Activated CD4-positive, alpha-beta T cell treated with anti-CD3 and anti-CD28 coated beads, Interleukin-2, Interleukin-4, amounts not matched to agents 100 ng/mL and 50 ng/mL, durations not matched to agents 16 hours and 8 hours (primary cell): ENCODE measurements at places on chromosomes 3 and 15.

GRCh38 chr3:113695786-113696645 lies at the start of gene USF3:
TSS of gene USF3 (minus strand) at chr3:113696642. CDS start at chr3:113674878, 21,764 bp downstream.
- DNase-seq: peak; percentile 82

DNA sequence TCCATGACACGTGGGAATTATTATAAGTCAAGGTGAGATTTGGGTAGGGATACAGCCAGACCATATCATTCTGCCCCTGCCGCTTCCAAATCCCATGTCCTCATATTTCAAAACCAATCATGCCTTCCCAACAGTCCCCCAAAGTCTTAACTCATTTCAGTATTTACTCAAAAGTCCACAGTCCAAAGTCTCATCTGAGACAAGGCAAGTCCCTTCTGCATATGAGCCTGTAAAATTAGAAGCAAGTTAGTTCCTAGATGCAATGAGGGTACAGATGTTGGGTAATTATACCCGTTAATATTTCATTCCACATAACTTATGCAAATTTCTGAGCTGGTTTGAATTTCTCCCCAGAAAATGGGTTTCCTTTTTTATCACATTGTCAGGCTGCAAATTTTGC lies 47.7 kb downstream of the RNF111 start:
- no peak for DNase-seq

GRCh38 chr3:81217101-81217500 lies 544.3 kb downstream of the GBE1 start:
- DNase-seq: no peak

- DNase-seq: no peak
Observed at GRCh38 chr3:11407644-11408043, 135.4 kb downstream of the ATG7 start.

DNA sequence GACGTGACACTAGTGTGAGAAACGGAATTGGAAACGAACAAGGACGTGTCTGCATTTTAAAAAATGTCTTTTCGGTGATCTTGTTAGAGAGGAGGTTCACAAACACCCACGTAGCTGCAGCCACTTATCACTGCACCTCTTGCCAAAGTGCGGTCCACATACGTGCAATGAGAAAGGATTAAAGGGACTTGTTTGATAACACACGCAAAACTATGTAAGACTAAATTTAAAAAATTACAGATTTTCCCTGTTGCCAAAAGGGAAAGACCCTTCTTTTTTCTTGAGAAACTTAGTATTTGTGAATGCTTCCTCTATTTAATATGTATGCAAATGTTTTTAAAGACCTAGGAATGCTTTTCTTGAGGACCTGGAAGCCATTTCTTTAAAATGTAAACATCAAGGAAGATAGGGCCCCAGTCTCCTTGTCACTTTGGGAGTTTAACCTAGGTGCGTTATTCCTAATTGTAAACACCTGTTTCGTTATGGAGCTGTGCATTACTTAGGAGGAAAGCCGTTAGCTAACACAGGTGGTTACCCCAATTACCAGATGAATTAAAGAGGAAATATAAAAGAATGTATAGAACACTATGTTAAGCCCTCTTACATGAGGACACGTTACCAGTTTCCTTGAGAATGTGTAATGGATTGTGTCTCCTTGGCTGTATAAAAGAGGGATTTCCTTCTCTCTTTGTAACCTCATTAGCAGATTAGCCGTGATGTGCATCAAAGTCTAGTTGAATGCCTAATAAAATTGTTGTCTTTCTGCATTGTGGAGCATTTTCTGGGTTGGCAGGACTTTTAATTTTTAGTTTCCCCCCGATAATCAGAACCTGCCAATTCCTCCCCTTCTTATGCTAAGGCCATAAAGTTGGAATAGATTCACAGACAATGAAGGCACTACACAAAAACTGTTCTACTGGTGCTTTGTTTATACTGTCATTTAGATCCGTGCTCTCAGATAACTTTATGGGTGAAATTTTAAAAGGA lies 1.0 kb downstream of the LEKR1 start:
- DNase-seq: peak; percentile 39

DNA sequence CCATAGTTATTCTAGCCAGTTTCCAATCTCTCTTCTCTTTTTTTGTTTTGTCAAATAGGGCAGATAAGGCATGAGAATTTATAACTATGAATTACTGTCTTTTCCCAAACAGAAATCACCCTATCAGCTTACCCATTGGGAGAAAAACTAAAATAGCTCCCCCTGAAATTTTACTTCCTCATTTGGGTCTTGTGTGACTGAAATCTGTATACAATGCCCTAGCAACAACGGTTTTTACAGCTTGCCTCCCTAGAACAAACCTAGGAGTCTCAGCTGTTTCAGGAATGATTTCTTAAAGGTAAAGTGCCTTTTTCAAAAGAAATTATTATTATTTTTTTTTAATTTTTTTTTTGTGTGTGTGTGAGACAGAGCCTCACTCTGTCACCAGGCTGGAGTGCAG lies 56.8 kb downstream of the CD86 start:
- DNase-seq: no peak

- no peak for DNase-seq
Observed at GRCh38 chr15:44028349-44028748, 166.7 kb downstream of the FRMD5 start.

- DNase-seq: no peak
Observed at GRCh38 chr15:48384616-48385015, 53.4 kb downstream of the DUT start.

DNA sequence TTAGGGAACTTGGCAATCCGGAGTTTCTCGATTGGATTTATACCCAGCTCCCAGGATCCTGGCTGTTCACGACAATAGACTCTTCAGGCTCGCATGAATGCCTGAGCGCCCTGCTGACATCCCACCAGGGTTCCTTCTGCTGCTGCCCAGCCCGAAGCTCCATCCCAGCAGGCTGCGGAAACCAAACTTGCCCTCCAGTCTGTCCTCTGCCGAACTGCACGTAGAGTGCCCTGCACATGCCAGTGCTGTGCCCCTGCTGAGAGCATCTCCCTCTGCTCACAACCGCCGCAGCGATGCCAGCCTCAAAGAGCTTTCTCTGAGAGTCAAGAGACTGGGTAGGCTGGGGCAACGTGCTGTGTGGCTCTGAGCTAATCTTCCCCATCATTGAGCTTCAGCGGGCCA lies 6.9 kb downstream of the ADAMTS7 start:
- no peak for DNase-seq

- no peak for DNase-seq
Observed at GRCh38 chr3:22980346-22980745, 222.8 kb upstream of the UBE2E2 start.

GRCh38 chr3:156586905-156587759 lies 32.2 kb upstream of the SSR3 start:
- DNase-seq: no peak
